ENCODE measurements at places on chromosomes 5 and 9. TPM values are rescaled to one million over a fixed set of nuclear protein-coding genes. Genes with fewer than 3 reads are reported as not detected.

TRIM14 gene
- total RNA-seq: 22.5 TPM

BTNL3 gene
- not detected for total RNA-seq

GTF3C5 gene
- total RNA-seq: 40.6 TPM

CLIC3 gene
- total RNA-seq: 1.4 TPM

NNT gene
- 28.9 TPM for total RNA-seq

PRR7 gene
- total RNA-seq: 4.1 TPM

SLC38A9 gene
- total RNA-seq: 16.6 TPM

NELFB gene
- 37.2 TPM for total RNA-seq

SHOC1 gene
- total RNA-seq: not detected

ANKRD34B gene
- total RNA-seq: not detected

IL7R gene
- total RNA-seq: 12.7 TPM

IL9 gene
- total RNA-seq: not detected

DDX4 gene
- total RNA-seq: not detected

INSL4 gene
- not detected for total RNA-seq

SPEF2 gene
- 16.2 TPM for total RNA-seq

KIF3A gene
- total RNA-seq: 5.9 TPM

CCDC152 gene
- 0.81 TPM for total RNA-seq

PTGS1 gene
- 13.8 TPM for total RNA-seq

ADCY2 gene
- total RNA-seq: 5.0 TPM

SYNPO gene
- 191 TPM for total RNA-seq

DMRTA1 gene
- not detected for total RNA-seq

RPP25L gene
- 5.5 TPM for total RNA-seq

KLHL3 gene
- 9.1 TPM for total RNA-seq

GLRA1 gene
- not detected for total RNA-seq

SH3PXD2B gene
- total RNA-seq: 42.0 TPM

OGN gene
- total RNA-seq: 210 TPM

FOXD4L4 gene
- total RNA-seq: not detected

CCDC107 gene
- 92.2 TPM for total RNA-seq

CDKN2B-AS1 gene
- not detected for total RNA-seq

SLC36A3 gene
- not detected for total RNA-seq

TPD52L3 gene
- not detected for total RNA-seq

CDH9 gene
- not detected for total RNA-seq

CERCAM gene
- 51.8 TPM for total RNA-seq

WNT8A gene
- not detected for total RNA-seq

JAK2 gene
- total RNA-seq: 77.8 TPM

EQTN gene
- not detected for total RNA-seq

LECT2 gene
- total RNA-seq: not detected

SPATA31A3 gene
- total RNA-seq: not detected

KLHL9 gene
- total RNA-seq: 14.9 TPM

TAF11L5 gene
- total RNA-seq: not detected

SUSD3 gene
- 7.0 TPM for total RNA-seq

PCDHGC4 gene
- 6.4 TPM for total RNA-seq

Data from thoracic aorta (tissue), 2 donors.